ENCODE measurements at places on chromosomes 12 and 14.

DNA sequence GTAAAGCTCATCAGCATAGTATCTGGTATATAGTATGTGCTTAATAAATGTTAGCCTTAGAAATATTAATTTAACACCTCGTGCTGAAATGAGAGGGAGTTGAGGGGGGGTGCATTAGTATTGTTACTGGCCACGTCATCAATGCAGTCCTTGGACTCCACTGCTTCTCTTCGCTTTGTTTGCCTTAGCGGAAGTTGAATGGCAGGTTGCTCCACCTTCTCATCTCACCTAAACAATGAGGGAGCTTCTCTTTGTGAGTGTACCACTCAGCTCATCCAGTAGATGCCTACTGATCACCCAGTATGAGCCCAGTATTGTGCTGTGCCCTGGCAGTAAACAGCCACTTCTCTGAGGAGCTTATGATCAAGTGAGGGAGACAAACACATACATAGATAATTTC is 4.5 kb downstream of the TMEM117 start:
- DNase-seq = no peak

DNA sequence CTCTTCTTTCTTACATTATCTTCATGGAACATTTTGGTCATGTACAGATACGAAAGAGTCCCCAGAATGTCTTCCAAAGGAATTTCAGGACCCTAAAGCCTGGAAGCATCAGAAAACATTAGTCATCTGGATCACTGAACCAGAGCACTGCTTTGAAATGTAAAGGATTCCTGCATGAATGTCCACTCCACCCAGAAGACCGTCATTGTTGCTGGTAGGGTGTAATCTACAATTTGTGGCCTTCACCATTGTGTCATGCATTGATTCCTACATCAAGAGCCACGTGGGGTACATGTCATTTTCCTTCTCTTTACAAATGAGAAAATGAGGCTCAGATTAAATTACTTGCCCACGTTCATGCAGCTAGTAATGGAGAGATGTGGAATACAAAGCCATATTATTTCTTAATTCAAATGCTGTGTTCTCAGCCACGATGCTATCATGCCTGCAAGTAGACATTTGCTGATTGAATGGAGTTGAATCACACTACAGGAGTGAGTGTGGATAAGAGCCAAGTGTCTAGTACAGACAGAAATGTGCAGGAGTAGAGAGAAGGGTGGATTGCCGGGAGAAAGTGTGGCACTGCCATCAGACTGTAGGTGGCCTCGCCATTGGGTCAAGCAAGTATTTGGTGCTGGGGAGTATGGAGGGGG is 231.2 kb downstream of the C12orf75 start:
- DNase-seq = no peak

GRCh38 chr14:74950795-74951442 is 4.5 kb downstream of the PGF start:
- DNase-seq = no peak

DNA sequence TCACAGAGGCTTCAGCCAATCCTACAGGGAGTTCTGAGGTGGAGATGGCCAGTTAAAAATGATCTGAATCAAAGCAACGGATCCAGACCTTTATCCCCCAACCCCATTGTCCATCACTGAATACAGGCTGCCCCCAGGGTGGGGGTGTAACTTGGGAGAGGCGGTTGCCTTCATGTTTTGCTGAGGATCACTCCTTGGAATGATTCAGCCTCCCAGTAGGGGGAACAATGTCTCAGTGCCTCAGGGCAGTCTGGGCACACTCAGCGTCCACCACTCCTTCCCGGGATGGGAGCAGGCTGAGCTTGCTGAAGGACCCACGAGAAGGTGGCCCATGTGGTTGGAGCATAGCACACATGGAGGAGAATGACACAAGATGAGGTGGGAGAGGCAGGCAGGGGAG is 60.2 kb downstream of the RFX4 start:
- no peak for DNase-seq

DNA sequence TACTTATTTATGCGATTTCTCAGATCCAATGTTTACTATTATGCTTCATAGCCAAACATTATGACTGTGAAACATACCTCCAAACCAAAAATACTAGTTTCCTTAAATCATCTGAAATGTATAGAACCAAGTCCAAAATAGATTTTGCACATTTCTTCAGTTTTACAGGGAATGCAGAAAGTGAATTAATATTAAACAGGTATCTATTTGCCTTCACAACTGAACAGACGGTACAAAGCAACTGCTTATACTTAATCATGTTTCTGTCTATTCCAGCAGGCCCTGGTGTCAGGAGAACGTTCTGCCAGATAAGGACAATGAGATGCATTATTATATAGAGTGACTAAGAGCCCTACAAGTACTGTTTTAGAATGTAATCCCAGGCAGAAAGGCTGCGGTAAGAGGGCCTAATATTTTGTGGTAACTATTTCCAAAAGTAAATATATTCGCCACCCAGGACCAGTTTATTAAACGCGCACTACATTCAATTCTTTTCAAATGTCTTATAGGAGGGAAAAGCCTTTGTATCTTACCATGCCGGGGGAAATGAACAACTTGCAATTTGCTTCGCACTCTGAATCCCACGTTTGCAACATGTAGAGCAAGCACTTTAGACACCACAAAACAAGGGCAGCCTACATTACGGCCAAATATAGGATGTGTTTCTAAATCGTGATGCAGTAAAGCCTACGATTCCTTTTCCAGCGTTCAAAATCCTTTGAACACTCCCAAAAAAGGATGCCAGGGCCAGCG is 1.5 kb downstream of the CORO1C start:
- peak; percentile 65 for DNase-seq

GRCh38 chr14:85531587-85532373 is 1.8 kb downstream of the FLRT2 start:
- peak; percentile 46 for DNase-seq

GRCh38 chr12:120115066-120115465 is 1.5 kb downstream of the RAB35 start:
- DNase-seq = no peak

GRCh38 chr14:82341261-82341810 is 807.7 kb upstream of the SEL1L start:
- no peak for DNase-seq

GRCh38 chr14:100832311-100832960 is 6.5 kb downstream of the MEG3 start:
- no peak for DNase-seq

DNA sequence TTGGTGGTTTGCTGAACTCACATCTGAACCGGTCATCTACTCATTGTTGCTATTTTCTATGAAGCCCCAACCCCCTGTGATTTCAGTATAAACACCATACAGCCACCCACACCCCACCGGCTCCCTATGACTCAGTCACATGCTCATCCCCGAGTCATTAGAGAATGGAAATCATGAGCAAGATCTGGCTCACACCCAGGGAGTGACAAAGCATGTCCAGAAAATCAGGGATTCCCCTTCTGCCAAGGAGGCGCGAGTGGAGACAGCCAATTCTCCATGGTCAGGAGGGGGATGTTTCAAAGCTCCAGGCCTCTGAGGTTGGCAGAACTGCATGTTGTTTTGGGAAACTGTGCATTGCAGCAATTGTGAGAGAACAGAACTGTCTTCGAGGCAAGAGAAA is 657.5 kb upstream of the TBX3 start:
- DNase-seq = no peak

DNA sequence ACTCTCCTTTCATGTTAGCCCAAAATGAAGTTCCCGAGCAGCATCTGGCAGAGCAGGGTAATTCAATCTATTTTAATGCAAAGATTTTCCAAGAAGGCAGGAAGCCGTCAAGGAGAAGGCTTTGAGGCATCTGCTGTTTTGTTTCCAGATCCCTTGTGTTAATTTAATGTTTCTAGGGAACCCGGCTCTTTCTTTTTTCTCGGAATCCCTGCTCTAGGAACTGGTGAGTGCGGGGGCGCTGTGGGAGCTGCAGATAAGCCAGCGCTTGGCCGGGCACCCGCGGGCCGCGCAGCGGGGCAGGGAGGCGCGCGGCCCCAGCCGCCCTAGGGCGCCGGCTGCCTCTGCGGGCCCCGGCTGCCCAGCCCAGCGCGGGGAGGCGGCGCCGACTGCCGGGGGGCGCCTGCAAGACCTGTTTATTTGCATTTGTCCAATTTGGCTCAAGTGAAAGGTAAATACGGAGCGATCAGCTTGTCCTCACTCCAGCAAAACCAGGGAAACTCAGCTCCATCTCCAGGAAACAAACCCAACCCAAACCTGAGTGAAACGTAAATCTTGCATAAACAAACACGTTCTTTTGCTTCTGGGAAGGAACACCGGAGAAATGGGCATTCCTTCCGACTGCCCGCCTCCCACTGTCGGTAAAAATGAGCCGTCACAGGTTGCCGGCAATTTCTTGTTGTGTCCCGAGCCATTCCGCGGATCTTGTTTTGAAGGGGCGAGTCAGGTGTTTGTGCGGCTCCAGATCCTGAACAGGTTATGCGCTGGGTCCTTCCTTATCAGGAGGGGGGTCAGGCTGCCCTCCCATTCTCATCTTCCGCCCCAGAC is 65.1 kb downstream of the CRADD start:
- no peak for DNase-seq

DNA sequence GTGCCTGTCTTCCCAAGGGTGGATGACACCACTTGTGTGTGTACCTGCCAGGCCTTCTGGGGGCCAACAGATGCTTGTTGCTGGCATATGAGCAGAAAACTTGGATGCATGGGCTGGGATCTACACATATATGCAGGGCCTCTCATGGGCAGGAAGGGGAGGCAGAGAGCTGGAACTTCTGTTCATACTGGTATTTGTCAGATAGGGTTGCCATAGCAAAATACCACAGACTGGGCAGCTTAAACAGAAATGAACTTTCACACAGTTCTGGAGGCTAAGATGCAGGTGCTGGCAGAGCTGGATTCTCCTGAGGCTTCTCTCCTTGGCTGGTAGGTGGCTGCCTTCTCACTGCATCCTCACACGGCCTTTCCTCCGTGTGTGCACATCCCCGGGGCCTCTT is 121.8 kb downstream of the SUDS3 start:
- no peak for DNase-seq

DNA sequence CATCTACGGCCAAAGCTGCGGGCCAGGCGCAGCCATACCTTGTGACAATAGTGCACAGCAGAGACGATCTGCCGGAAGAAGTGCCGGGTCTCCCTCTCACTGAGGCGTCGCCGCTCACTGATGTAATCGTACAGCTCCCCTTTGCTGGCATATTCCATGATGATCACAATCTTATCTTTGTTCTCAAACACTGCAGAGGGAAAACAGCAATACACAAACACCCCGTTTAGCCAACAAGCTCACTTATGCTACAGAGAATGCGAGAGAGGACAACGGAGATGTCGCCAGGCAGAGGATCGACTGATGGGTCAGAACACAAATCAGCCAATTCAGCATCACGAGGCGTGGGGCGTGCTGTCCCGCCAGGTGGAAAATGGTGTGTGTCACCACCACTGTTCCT is 52.1 kb downstream of the NUAK1 start:
- DNase-seq = no peak

Data from NCI-H187 (cell line).